ENCODE measurements at places on chromosomes 12 and 14.
A peak's percentile ranks its signal among the peaks of the same experiment; 100 is the strongest.

GRCh38 chr14:101707863-101708620 is 53.5 kb upstream of the PPP2R5C start:
- DNase-seq: no peak

GRCh38 chr12:93447555-93448290 is 6.0 kb upstream of the UBE2N start:
- DNase-seq: no peak

- DNase-seq: no peak
Measured at GRCh38 chr12:50579757-50580267, 75.0 kb downstream of the DIP2B start.

DNA sequence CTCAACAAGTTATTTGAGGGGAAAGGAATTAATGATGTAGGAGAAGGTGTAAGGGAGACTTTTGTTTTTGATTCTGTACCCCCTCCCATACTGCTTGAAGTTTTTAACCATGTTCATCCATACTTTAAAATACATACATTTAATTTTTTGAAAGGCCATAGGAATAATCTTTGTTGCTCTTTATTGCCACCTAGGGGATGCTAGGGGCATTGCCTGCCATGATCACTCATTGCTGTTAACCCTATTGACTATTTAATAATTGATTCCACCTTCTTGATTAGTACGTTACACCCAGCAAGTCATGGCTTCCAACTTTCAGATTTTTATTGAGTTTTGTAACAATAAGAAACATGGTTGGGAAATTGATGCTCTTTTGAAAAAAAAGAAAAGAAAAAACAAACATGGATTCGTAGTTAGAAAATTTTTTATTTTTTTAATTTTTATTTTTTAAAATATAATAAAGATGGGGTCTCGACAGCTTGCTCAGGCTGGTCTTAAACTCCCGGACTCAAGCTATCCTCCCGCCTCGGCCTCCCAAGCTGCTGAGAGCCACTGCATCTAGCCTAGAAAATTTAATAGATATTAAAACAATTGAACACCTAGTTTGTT is 8.5 kb upstream of the PRKAB1 start:
- DNase-seq: no peak

GRCh38 chr14:85423889-85424288 is 106.1 kb upstream of the FLRT2 start:
- no peak for DNase-seq

GRCh38 chr12:65891987-65892481 is 67.8 kb downstream of the HMGA2 start:
- peak; percentile 94 for DNase-seq

- DNase-seq: no peak
Measured at GRCh38 chr14:58966997-58967396, 221.5 kb upstream of the DAAM1 start.

- DNase-seq: no peak
Measured at GRCh38 chr14:102663440-102663839, 71.0 kb downstream of the RCOR1 start.

- no peak for DNase-seq
Measured at GRCh38 chr12:96436366-96437170, 36.3 kb upstream of the CDK17 start.

DNA sequence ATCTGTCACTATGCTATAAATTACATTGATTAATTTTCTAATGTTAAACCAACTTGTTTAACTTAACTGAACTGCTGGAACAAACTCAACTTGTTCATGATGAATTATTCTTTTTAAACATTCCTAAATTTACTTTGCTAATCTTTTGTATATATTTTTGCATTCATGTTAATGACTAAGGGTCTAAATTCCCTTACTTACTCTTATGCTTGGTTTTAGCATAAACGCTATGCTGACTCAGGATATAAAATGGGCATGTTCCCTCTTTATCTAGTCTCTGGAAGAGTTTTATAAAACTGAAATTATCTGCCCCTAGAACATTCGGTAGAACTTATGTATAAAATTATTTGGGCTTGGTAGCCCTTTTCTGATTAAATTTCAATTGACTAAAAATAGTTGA is 342.8 kb upstream of the DIO2 start:
- DNase-seq: no peak

GRCh38 chr14:88188745-88189416 is 134.2 kb downstream of the KCNK10 start:
- DNase-seq: no peak

DNA sequence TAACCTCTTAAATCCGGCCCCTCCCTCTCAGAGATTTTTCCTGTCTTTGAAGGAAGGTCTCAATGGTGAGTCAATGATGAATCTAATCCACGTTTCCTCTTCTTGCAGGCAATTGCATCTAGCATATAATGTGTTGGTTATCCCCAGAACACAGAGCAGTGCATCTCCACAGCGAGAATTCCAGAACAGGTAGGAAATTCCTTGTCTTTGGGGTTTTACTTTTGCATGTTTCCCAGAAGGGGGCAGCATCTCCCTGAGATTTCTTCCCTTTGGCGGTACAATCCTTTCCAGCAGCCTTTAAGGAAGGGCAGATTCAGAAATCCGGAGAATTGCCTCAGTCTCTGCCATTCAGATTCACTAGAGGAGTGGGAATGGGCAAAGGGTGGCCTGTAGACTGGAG is 128.0 kb downstream of the KCNA5 start:
- no peak for DNase-seq

- no peak for DNase-seq
Measured at GRCh38 chr14:92615451-92615850, 101.9 kb downstream of the RIN3 start.

GRCh38 chr12:1834186-1834925 is 14.0 kb downstream of the LRTM2 start:
- DNase-seq: no peak

DNA sequence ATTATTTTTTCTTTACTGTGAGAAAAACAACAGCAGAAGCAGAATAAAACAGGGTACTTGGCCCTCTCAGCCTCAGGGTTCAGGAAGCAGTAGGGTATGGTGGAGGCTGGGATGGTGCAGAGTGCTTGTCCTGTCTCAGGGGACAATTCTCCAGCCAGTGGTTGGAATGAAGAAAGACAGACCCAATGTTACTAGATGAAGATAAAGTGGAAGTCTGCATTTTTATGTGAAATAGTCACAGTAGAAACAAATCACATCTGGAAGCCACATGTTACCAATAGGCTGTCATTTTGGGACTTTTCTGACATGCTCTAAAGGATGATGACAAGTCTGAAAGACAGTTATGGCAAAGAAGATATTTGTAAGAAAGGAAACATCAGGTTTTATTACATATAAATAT is 32.3 kb downstream of the PROX2 start:
- DNase-seq: no peak

- DNase-seq: no peak
Measured at GRCh38 chr14:93693914-93694313, 94.4 kb downstream of the PRIMA1 start.

- no peak for DNase-seq
Measured at GRCh38 chr14:62308316-62308715, 546.1 kb downstream of the SNAPC1 start.

GRCh38 chr12:30753233-30753632 is 1.5 kb downstream of the CAPRIN2 start:
- DNase-seq: no peak

- no peak for DNase-seq
Measured at GRCh38 chr12:14216405-14217294, 148.8 kb upstream of the ATF7IP start.

DNA sequence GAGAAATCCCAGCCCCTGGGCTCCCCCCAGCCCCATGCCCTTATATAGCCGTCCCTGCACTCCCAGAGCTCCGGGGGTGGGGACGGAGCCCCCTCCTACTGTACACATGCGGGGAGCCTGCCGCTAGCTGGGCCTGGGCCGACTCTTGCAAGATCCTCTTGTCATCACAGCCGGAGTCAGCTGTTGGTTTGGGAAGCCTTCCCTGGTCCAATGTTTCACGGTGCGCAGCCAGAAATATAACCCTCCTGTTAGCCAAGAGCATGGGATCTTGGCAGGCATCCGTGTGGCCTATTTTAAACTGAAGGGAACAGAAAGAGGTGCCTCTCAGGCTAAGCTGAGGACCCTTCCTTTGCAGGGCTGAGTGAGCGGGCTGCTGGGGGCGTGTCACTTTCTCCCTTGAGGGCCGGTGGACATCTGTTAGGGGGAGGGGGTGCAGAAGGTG is 175.3 kb downstream of the TSPAN9 start:
- no peak for DNase-seq

GRCh38 chr14:103313704-103314103 is 20.3 kb upstream of the EIF5 start:
- no peak for DNase-seq

- DNase-seq: no peak
Measured at GRCh38 chr14:101501341-101501740, 60.0 kb upstream of the DIO3 start.

- DNase-seq: no peak
Measured at GRCh38 chr12:71562676-71563595, 100.7 kb downstream of the ZFC3H1 start.

DNA sequence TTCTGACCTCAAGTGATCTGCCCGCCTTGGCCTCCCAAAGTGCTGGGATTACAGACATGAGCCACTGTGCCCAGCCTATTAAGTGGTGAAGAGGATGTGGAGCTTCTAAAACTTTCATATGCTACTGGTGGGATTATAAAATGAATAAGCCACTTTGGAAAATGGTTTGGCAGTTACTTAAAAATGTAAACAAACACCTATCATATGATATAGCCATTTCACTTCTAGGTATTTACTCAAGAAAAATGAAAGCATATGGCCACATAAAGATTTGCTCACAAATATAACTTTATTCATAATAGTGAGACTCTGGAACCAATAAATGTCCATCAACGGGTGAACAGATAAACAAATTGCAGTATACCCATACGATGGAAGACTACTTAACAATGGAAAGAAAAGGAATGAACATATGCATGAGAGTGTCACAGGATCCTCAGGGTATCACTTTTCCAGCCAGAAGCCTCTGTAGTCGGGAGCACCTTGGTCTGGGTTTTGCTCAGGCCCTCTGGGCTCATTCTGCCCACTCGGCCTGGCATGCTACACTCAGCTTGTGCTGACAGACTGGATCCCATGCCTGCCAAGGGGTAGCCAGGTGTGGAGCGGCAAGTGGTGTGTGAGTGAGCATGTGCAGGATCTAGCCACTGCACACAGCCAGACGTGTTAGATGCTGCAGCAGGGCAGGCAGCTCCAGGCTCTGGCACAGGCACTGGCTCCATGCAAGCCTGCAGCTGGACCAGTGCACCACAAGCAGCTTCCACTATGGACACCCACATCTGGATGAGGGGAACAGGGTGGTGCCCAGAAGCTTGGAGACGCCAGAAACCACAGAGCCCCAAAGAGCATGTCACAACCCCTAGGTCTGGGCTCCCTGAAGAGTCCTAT is 213.2 kb upstream of the DIO3 start:
- DNase-seq: no peak

- no peak for DNase-seq
Measured at GRCh38 chr14:105049753-105050550, 15.3 kb downstream of the GPR132 start.

DNA sequence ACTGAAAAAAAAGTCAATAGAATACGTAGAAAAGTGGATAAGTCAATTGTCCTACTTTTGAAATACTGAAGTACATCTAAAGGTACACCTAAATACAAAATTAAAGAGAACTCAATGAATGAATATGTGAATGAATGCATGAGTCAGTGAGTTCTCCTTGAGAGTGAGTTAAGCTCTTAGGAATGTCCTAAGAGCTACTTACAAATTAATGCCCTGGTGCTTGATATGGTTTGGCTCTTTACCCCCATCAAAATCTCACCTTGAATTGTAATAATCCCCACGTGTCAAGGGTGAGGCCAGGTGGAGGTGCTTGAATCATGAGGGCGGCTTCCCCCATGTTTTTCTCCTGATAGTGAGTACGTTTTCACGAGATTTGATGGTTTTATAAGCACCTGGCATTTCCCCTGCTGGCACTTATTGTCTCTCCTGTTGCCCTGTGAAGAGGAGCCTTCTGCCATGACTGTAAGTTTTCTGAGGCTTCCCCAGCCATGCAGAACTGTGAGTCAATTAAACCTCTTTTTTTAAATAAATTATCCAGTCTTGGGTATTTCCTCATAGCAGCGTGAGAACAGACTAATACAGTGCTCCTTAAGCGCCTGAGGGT is 192.2 kb upstream of the ARHGAP5 start:
- no peak for DNase-seq

DNA sequence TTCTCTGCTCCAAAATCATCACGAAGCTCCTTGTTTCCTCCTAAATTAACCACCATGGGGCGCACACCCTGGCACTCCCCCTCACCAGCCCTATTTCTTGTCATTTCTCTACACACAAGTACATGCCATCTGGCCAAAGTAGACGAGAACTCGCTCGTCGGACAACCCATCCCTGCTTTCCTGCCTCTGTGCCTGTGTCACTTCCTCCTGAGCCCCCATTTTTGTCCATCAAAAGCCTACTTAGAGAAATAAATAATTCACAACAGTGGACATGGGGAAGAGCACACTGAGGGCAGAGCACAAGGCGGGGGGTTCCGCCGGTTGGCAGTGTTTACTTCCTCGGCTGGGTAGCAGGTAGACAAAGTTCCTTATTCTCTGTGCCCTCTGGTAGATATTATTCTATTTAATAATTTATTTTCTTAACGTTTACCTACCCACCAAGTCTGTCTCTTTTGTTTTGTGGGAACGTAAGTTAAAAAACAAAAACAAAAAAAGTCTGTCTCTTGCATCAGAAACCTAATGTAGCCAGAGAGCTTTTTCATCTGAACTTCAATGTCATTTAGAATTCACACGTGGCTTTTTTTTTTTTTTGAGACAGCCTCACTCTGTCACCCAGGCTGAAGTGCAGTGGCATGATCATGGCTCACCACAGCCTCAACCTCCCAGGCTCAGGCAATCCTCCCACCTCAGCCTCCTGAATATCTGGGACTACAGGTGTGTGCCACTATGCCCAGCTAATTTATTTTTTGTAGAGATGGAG is 6.0 kb downstream of the VPS37B start:
- no peak for DNase-seq

- no peak for DNase-seq
Measured at GRCh38 chr14:104299993-104300761, 161.8 kb downstream of the KIF26A start.

DNA sequence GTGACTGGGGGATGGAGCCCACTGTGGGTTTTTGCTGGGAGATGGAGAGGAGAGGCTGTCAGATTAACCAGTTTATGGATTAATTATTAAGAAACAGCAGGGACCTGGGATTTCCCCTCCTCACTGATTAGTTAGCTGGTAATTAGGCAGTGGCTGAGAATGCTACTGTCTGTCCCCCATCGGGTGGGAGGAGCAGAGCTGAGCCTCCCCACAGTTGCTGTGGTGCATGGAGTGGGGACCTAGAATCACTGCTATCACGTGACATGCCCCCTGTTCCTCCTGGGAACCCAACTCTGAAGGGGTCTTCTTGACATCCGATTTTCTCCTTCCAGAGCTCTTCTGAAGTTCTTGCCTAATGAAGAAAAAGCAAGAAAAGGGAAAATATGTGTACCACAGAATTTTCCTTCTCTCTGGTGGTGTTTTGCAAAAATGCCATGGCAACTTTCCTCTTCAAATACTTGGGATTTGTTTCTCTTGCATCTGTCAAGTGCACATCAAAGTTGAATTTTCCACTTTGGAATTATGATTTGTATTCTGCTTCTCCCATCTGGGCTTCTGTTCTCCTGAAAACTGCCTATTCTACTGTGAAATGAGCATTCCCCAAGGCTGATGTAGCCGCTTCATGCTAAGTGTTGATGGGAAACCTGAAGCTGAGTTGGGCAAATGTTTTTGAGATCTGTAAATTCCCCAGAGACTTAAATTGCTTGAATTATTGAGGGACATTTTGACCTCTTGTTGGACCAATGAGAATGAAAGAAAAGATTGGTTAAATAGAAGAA is 264.2 kb downstream of the RGS6 start:
- DNase-seq: no peak

- no peak for DNase-seq
Measured at GRCh38 chr14:69808919-69809808, 12.1 kb upstream of the SLC10A1 start.

Data from brain pericyte (primary cell).